ENCODE measurements at places on chromosomes 4 and X.

GRCh38 chr4:162010362-162010761 lies 153.4 kb downstream of the FSTL5 start:
- no peak for DNase-seq

- DNase-seq = no peak
These were observed 21.8 kb downstream of the NKX3-2 start for GRCh38 chr4:13522282-13523104.

GRCh38 chrX:72040506-72040905 lies 91.2 kb downstream of the RTL5 start:
- DNase-seq = no peak

GRCh38 chrX:132704769-132705168 lies 215.9 kb upstream of the MBNL3 start:
- no peak for DNase-seq

- no peak for DNase-seq
These were observed 92.4 kb downstream of the CXCL13 start for GRCh38 chr4:77697860-77698590.

GRCh38 chrX:150365990-150366911 lies 3.1 kb downstream of the MAMLD1 start:
- DNase-seq = no peak

DNA sequence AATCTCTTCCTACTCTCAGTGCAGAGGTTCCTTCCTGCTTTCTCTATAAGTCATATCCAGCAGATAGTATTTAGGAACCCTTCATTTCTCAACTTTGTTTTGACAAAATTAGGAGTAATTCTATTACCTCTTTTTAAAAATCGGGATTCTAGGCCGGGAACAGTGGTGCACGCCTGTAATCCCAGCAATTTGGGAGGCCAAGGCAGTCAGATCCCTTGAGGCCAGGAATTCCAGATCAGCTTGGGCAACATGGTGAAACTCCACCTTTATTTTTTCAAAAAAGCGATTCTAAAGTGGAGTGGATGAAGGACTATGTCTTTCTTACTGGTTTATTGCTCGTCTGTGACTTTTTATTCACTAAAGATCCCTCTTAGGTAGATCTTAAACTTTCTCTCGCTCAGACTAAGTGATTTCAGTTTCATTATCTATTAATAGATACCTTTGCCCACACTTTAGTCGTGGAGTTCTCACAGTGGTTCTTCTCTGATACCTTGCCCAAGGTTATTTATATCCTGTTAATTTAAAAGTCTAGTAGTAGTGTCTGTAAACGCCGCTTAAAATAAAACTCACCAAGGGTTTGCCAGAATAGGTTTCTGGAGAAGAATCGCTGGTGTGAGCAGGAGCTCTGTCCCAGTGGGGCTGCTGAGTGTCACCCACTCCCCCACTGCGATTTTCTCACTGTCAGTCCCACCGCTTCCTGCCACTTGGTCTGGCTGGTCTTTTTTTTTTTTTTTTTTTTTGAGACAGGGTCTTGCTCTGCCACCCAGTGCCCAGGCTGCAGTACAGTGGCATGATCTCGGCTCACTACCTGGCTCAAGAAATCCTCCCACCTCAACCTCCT lies 27.0 kb upstream of the TMEM131L start:
- DNase-seq = no peak

- no peak for DNase-seq
These were observed 40.3 kb downstream of the MFAP3L start for GRCh38 chr4:169985881-169986280.

DNA sequence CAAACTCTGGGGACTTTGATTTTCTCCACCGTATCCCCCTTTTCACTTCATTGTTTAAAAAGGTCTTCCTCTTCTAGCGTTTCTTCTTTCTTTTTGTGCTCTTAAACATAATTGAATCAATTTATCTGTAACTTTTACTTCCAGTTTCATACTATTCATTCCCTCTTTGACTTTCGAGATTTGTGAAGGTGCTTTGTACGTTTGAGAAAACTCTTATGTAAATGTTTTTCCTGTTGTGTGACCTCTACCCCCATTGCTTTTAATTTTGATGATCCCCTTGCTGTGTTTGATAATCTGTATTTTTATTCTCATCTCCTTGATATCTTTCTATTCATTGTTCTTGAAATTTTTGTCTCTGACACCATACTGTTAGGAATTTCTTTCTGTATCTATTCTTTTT lies 4.8 kb downstream of the USP38 start:
- no peak for DNase-seq

GRCh38 chrX:149825424-149825823 lies 43.7 kb downstream of the MAGEA9 start:
- no peak for DNase-seq
